ENCODE measurements at places on chromosomes 6 and 20.
A peak's percentile ranks its signal among the peaks of the same experiment; 100 is the strongest.

- DNase-seq: peak; percentile 91
Measured at GRCh38 chr6:132333639-132334520, 67.4 kb downstream of the MOXD1 start.

DNA sequence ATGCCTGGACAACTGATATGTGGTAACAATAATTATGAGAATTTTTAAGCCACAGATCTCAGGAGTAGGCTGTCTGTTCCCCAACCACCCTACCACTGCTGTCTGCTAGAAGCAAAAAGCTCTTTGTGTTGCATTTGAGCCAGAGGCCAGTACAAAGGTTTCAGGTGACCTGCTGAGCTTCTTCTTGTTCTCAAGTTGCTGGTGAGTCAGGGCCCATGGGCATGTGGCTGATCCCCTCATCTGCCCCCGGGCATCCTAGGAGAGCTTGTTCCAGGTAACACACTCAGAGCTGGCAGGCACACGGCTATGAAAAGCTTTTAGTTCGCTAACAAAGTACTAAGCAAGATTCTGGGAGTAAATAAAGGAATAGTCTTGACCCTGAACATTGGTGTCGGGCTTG, 285.3 kb downstream of the CDC5L start:
- no peak for DNase-seq

DNA sequence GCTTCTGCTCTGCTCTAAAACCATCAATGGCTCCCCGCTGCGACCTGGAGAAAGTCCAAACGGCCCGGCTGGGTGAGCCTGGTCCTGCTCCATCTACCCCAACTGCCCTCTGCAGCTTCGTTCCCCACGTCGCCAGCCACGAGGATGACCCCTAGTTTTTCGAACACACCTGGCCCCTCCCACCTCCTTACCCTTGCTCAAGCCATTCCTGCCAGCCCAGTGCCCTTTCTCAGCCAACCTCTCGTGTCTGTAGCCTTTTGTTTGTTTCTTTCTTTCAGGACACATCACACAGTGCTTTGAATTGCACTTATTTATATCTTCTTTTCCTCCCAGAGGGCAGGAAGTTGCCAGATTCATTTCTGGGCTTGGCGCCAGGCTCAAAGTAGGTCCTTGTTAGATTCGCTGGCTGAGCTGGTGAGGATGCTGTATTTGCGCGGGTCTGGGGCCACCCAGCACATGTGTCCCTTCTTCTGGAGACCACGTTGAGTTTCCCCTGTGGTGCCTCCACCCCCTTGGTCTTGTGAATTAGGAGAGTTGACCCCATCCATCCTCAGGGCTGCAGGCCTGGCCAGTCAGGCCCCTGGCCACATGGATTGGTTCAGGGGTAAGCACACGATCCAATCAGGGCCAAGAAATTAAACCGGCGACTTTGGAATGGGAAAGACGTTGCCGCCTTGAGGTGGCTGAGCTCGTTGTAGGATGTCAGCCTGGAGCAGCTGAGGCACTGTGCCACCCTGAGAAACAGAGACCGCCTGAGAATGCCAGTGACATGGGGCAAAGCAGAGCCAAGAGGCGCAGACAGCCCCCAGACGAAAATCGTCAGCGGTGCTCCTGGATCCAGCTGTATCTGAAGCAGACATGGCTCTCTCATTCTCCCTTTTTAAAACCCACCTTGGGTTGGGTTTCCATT, 156.0 kb downstream of the CEBPB start:
- DNase-seq: peak; percentile 89

GRCh38 chr20:53739799-53740785, 146.5 kb upstream of the ZNF217 start:
- DNase-seq: peak; percentile 47

- no peak for DNase-seq
Measured at GRCh38 chr6:170277893-170278742, 12.8 kb downstream of the DLL1 start.

DNA sequence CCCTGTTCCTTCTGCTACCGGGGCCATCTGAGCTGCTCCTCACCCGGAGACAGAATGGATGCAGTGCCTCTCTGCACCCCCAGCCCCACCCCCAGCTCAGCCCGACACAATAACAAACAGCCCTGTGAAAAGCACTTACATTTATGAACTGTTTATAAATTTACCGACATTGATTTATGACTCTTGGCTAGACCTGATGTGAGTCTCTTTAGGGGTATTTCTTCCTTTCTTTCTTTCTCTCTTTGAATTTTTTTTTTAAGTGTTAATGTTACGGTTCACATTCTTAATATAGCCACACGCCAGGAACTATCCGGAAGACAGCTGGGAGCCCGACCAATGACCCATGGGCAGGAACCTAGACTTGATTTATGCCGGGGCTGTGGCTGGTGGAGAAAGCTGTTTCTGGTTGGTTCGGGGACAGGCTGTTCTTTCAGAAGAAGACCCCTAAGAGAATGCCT, 266.3 kb downstream of the CDC5L start:
- DNase-seq: peak; percentile 63

DNA sequence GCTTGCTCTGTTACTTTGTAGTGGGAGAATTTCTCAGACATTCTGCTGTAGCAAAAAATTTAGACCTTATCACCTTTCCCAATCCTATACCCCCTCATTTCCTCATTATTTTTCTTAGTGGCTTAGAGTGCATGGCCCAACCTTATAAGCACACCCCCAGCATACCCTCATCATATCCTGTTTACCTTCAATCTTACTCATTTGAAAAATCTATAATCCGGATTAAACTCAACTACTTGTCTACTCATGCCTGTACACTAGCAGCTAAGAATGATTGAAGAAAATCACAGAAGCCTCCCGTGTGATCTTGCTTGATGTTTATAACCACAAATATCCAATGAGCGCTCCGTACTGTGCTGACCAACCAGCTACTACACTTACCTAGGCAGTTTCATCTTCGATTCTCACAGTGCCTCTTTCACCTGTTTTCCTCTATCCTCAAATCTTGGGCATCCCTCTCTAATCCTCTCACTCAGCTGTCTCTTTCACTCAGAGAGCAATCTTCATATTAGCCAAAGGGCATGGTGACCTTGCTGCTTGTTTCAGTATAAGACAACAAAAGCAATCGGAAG, 36.6 kb downstream of the AIG1 start:
- DNase-seq: no peak

DNA sequence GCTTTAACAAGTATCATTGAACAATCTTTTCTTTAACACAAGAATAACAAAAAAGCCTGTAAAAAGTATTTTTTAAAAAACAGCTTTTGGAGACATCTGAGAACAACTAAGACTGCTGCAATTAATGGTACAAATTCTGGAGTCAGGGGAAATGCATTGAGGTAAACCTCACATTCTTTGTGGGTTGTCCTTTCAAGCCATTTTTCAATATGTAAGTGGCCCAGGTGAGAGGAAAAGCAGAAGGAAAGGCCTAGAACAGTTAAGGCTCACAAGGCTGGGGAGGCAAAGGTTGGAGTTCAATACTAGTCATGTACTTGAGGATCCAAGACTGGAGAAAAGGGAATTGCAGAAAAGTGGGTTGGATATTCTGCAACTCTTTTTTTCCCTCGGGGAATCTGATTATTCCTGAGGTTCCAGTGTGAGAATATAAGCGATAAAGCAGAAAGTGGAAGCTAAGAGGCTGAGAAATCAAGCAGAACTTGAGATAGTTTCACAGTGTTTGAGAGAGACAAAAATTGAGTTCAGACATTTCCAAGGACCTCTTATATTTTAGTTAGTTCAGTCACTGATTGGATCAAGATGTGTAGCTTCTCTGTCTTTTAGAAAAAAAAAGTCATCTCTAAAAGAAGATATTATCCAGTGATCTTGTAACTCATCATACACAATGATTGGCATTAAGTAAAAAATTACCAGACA, 25.0 kb upstream of the TXLNB start:
- no peak for DNase-seq

DNA sequence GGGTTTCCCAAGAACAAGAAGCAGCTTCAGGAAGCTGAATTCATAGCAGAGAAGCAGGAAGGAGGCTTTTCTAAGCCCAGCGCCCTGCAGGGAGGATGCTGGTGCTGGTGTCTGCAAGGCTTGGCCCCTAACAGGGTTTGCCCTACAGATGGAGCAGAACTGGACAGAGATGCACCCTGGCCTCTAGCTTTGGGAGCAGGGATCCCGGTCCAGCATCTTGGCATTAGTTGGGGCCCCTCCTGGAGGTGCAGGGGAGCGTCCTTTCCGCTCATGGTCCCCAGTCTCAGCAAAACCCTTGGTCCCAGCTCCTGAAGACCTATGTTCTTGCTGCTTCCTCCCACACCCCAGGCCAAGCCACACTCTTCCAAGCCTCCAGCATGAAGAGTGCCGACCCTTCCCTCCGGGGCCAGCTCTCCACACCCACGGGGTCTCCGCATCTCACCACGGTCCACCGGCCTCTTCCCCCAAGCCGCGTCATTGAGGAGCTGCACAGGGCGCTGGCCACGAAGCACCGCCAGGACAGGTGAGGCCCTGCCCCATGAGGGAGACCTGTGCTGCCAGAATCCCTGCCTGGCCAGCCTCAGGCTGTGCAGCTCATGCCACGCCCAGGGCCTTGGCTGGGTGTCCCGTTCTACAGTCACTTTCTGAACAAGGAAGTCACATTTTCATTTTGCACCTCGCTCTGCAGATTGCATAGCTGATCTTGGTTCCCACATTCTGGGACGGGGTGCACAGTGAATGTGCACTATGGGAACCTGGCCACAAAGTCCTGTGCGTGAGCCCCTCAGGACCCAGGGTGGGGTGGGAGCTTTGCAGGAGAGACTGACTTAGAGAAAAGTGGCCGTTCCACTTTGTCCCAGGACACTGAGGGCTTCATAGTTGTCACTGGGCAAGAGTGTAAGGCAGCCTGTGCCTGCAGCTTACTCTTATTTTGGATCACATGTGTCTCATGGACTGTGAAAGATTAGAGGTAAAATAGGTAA, 160.2 kb downstream of the SYCP2 start:
- DNase-seq: no peak

GRCh38 chr6:63792736-63793464, 157.3 kb downstream of the PHF3 start:
- DNase-seq: no peak

DNA sequence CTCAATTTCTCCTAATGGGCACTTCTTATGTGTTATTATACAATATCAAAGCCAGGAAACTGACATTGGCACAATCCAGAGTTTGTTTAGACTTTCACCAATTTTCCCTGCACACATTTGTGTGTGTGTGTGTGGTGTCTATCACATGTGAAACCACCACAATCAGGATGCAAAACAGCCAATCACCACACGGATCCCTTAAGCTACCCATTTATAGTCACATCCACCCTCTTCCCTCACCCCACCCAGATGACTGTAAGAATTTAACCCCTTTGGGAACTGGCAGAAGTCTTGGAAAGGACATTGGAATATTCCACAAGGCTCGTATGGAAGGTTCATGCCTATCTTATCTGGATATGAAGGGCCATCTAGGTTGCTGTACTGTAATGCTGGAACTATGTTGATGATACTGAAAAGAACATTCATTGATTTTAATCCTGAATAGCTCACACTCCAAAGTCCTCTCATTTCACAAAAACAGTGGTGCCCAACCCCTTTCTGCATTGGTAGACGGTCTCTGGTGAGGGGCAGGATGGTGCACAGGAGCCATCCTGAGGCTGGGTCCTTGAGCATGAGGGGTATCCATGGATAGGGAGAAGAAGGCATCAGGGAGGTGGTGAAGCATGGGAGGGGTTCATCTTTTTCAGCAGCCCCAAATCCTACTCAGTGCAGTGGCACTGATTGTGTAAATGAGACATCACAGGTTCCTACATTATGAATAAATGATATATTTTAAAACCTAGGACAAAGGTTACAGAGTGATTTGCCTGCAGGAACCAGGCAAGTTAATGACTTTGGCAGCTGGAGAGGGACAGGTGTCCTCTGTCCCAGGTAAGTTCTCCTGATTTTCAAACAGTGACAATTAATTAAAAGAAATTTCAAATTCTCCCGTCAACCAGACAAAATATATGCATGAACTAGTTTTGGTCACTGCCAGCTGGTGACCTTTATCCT, 12.1 kb upstream of the CTCFL start:
- no peak for DNase-seq

- DNase-seq: peak; percentile 96
Measured at GRCh38 chr6:111985202-111985731, 68.6 kb upstream of the CCN6 start.
